ENCODE measurements at places on chromosomes 7 and 10.

DNA sequence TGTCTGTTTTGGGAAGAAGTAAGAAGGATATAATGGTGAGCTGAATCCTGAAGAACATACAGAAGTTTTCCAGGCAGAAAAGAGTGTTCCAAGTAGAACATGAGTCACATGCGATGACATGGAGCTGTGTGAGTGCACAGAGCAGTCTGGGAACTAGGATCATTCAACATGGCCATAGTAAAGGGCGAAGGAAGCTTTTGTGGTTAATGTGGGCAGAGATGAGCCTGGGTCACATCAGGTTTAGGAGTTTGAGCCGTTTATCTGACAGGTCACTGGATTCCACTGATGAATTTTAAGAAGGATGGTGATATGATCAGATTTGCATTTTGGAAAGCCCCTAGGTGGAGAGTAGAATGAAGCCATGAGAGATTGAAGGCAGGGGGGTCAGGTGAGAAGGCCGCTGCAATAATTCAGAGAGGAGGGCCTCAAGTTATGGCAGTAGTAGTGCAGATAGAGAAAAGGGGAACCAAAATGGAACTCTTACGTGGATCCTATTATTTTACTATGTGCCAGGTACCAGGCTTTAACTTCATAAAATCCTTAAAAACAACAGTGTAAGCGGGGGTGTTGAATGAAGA is 171.3 kb downstream of the RNLS start:
- no peak for DNase-seq

- DNase-seq, result no peak
Observed at GRCh38 chr7:30411897-30412296, 66.7 kb downstream of the NOD1 start.

GRCh38 chr7:20005081-20005480 is 212.1 kb downstream of the MACC1 start:
- no peak for DNase-seq

GRCh38 chr10:5888351-5888750 is 1.3 kb downstream of the ANKRD16 start:
- DNase-seq, result no peak

DNA sequence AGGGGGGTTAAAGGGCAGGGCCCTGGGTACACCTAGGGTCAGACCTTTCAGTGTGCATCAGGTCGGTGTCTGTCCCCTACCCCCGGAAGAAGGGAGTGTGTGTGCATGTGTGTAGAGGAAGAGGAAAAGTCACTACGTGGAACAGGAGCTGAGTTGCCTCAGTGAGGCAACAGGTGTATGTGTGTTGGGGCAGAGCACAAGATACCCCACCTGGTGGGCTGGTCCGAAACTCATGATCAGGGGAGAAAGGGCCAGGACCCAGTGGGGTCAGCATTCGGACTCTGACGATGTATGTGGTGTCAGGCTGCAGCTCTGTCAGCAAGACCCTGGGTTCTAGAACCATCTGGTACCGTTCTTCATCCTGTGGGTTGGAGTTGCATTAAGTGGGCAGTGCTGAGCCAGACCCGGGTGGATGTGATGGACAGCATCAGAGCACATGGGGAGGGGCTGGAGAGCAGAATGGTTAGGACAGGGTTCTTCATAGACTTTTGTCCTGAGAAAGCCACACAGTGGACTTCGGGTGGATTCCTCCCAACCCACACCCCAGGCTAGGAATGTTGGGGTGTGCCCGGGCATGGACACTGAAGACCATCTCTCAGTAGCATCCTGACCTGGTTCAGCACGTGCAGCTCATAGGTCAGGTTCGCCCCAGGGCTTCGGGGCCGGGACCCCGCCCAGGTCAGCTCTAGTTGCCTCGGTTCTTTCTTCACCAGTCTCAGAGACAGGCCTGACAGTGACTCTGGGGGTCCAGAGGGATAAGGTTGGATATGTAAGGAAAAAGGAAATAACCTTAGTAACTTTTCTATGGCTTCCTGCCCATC is 10.7 kb downstream of the EPHA1 start:
- DNase-seq, result no peak

DNA sequence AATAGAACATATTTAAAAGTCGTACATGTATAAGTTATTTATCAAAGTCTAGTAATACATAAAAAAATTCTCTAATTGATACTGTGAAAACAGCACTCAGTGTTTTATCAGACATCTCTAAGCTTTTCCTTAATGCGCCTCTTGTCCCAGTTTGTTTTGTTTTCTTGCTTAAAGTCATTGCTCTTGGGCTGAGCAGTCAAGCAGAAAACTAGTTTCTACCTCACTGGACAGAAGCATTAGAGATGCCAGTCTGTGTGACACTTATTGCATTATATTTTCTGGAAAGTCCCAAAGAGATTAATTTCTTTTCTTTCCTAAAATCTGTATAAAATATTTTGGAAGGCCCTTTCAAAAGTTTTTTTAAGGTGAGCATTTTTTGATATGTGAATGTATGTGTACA is 236.2 kb downstream of the PCLO start:
- no peak for DNase-seq

DNA sequence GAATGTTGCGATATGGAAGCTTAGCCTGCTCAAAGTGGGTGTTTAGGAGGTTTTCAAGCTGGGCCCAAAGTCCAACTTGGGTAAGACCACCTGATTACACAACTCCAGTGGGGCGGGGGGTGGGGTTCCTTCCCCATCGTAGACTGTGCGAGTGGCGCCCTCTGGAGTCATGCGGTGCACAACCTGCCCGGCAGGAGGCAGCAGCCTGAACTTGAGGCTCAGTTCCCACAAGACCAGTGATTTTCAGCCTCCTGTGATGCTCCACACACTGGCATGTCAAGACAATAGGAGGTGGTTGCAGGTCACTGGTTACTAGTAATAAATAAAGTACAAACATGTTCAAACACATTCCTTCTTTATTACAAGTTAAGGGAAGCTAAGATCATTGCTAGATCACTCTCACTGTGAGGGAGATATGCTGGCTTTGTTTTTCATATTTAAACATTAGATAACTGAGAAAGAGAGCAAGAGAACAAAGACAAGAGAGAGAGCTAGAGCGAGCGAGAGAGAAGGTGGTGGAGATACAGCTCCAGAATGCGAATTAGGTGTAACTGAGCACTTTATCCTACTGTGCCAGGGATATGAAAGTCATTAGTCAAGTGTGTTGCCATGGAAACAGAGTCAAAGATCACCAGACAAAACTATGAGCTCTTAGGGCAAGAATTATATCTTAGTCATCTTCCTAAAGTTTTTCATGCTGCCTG is 97.4 kb upstream of the BMPER start:
- no peak for DNase-seq

DNA sequence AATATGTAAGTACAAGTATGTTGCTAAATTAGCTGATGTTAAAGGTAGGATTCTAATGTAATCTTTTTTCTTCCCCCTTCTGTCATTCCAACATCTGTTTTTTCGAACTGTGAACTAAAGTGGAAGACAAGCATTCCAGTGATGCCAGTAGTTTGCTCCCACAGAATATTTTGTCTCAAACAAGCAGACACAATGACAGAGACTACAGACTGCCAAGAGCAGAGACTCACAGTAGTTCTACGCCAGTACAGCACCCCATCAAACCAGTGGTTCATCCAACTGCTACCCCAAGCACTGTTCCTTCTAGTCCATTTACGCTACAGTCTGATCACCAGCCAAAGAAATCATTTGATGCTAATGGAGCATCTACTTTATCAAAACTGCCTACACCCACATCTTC is 62.7 kb downstream of the WAC start:
- DNase-seq, result no peak

DNA sequence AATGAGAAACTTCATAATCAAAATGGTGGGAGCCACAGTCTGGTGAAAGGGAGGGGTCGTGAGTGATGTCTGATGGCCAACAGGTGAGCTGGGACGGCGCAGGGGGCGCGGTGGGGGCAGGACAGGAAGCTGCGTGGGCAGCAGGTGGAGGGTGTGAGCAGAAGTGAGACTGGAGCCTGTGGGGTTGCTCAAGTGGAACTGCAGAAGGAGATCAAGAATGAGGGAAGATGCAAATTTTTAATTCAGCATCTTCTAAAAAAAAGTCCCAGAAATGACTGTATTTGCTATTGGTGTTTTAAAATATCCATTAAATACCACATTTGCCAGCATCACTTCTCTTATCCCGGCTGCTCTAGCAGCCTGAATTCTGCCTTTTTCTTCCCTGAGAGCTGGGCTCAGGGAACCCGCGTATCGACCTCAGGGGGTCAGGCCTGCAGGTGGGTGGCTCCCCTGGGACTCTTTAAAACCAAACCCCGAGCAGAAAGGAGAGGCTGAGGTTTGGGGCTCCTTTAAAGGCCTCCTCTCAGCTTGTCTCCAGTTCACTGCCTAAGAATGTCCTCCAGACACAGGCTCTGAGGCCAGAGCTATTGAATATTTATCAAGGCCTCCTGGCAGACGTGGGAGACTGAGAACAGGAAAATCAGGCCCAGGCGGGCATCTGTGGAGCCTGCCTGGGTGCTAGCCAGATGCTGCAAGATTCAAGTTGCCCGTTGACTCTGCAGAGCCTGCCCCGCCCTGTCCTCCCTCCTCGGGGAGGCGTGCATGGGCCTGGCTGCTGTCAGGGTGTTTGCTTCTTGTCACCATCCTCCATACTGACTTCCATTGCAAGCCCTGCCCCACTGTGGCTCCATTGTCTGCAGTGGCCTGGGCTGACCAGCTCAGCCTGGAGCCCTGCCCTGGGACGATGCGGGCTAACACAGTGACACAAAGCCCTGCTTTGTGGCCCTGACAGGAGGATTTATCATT is 53.9 kb downstream of the SYPL1 start:
- DNase-seq, result no peak

DNA sequence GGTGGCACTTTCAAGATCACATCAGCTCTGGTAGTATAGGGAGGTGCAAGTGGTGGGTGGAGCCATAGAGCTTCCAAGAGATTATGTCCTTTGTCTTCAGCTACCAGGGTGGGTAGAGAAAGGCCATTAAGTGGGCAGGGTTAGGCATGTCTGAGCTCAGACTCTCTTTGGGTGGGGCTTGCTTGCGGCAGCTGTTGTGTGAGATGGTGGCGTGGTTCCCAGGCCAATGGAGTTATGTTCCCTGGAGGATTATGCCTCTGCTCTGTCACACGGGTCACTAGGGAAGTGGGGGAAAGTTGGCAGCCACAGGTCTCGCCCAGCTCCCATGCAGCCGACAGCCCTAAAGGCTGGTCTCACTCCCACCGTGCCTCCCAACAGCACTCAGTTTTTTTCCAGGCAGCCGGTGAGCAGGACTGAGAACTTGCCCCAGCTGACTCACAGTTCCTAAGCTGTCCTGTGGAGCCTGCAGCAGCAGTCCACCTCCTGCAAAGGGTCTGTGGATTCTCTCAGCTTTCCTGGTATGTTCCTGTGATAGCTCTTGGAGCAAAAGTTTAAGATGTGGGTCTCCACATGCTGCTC is 459.0 kb downstream of the SH2D4B start:
- no peak for DNase-seq

DNA sequence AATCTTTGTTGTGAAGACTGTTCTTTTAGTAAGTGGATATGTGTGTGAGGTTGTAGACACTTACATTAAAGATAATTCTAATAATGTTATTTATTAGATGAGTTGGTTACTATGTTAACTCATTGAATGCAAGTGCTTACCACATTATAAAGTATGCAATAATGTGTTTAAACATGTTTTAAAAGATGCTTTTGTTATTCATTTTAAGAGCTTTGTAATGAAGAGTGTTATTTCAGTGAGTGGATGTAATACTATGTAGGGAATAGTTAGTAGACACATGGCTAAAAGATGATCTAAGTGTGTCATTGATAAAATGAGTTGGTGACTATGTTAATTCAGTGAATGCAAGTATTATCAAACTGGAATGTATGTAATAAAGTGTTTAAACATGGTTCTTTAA is 70.0 kb upstream of the VOPP1 start:
- DNase-seq, result no peak

- DNase-seq, result no peak
Observed at GRCh38 chr10:60155099-60155877, 234.4 kb downstream of the ANK3 start.

GRCh38 chr10:46079831-46080585 is 33.9 kb upstream of the MSMB start:
- DNase-seq, result no peak

- DNase-seq, result no peak
Observed at GRCh38 chr10:113086282-113086681, 136.2 kb downstream of the TCF7L2 start.

DNA sequence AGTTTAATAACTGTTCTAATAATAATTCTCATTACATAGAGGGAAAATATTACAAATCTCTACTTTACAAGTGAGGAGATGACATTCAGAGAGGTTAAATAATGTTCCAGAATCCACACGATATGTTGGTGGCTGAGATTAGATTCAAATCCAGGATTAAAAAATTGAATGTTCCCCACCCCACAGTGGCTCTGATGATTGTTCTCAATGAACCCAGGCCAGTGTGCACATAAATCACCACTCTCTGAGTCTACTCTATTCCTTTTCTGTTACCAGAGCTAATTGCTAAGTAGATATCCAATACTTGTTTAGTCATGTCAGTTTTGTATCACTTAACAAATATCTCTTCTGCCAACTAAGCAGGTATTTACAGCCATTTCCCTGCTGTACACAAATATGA is 281.0 kb downstream of the ABCA13 start:
- DNase-seq, result no peak

DNA sequence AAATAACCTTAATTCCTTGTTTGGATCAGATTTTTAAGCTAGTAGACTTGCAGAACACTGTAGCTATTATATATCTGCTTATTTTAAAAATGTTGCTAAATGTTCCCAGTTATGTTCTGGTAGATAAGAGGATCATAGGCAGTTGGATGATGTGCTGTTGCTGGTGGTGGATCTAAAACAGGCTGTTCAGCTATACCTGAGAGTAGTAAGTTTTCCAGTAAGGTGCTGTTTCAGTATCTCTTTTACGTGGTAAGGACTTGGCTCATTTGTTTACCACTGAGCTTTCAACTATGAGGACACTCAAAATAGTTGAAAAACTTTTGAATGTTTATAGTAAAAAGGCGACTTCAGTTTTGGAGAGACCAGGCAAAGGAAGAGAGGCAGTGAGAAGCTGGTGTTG is 180.9 kb downstream of the CDK14 start:
- DNase-seq, result no peak

GRCh38 chr7:80491462-80491861 is 20.4 kb downstream of the GNAT3 start:
- no peak for DNase-seq

GRCh38 chr7:108280136-108280535 is 150.0 kb upstream of the LAMB4 start:
- no peak for DNase-seq

DNA sequence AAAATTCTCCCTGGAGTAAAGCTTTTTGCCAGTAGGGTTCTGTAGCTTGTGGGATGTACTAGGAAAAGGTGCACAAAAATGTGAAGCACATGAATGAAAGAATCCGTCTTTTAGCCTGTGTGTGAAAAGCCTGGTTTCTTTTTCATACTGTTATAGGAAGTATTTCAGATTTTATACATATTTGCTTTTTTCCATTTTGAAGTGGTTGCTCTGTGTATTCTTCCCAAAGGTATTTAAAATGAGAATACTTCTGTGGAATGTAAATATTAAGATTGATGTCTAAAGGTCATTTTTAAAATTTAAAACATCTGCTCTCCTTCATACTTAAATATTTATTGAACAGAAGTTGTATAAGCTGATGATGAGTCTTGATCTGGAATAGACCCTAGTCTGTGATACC is 96.8 kb downstream of the CDK14 start:
- DNase-seq, result no peak

GRCh38 chr7:107660381-107661080 is at the start of gene SLC26A4:
TSS of gene SLC26A4 (plus strand) at chr7:107660828. CDS start at chr7:107661642, 814 bp downstream.
- DNase-seq, result no peak
